ENCODE measurements at places on chromosomes 3 and 15.

- no peak for DNase-seq
Measured at GRCh38 chr3:64667887-64668581, 19.8 kb downstream of the ADAMTS9 start.

- no peak for DNase-seq
Measured at GRCh38 chr3:107562969-107563529, 40.3 kb downstream of the BBX start.

DNA sequence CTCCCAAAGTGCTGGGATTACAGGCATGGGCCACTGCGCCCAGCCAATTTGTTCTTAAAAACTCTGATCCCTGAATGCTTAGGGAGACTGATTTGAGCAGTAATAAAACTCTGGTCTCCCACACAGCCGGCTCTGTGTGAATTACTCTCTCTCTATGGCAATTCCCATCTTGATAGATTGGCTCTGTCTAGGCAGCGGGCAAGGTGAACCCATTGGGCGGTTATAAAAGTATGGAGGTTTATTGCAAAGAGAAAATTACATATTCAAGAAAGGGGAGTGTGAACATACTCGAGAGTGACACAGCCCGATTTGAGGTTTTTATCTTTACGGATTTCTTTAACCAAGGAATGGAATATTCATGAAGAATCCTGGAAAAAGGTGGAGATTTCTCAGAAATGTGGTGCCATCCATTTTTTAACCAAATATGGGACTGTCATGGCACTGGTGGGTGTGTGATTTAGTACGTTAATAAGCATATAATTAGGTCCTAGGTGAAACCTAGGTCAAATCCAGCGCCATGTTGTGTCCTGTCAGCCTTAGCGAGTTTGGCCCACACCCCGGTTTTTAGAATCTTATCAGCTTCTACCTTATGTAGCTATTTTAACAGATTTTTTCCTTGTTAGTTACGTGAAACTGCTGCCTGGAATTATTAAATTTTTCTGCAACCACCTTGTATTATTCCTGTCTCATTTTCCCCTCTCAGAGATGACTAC, 7.2 kb upstream of the GMPS start:
- no peak for DNase-seq

GRCh38 chr15:97875025-97875512, 85.4 kb upstream of the ARRDC4 start:
- no peak for DNase-seq

GRCh38 chr3:127455541-127456450, 134.7 kb downstream of the TPRA1 start:
- peak; percentile 60 for DNase-seq

- DNase-seq: no peak
Measured at GRCh38 chr15:36643551-36643950, 64.1 kb downstream of the CDIN1 start.

GRCh38 chr15:44427756-44428724, 611 bp downstream of the CTDSPL2 start:
- DNase-seq: peak; percentile 24

DNA sequence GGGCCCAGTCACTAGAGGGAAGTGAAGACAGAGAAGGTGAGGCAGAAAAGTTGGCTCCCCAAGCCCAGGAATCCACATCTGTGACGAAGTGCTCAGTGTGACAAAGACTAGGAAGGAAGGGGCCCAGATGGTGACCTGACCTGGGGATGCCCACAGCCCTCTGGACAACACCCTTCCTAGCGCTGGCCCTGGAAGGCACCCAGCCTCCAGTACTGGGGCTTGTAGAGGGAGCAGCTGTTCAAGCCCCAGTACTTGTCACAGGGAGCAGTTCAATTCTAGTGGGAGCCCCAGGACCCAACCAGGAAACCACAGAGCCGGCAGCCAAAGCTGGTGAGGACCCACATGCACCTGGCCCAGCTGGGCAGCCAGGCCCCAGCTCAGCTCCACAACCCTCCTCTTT, 190.8 kb downstream of the XXYLT1 start:
- DNase-seq: no peak

GRCh38 chr3:128803307-128803706, 76.1 kb upstream of the ACAD9 start:
- no peak for DNase-seq

DNA sequence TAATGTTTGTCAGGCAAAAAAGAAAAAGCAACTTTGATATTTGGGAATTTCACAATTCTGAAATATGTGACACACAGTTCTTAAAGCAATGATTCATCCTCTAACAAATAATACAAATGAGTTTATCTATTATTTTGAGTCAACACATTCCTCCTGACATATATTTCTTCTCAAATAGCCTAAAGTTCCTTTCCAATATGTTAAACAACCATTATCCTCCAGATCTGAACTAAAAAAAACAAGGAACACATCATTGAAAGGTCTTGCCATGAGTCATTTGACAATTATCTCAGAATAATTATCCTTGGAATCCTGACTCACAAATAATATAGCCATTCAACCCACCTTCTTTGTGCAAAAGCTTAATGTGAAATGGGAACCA, 208.7 kb upstream of the CDIN1 start:
- no peak for DNase-seq

- DNase-seq: no peak
Measured at GRCh38 chr15:77160562-77161478, 89.9 kb upstream of the TSPAN3 start.

DNA sequence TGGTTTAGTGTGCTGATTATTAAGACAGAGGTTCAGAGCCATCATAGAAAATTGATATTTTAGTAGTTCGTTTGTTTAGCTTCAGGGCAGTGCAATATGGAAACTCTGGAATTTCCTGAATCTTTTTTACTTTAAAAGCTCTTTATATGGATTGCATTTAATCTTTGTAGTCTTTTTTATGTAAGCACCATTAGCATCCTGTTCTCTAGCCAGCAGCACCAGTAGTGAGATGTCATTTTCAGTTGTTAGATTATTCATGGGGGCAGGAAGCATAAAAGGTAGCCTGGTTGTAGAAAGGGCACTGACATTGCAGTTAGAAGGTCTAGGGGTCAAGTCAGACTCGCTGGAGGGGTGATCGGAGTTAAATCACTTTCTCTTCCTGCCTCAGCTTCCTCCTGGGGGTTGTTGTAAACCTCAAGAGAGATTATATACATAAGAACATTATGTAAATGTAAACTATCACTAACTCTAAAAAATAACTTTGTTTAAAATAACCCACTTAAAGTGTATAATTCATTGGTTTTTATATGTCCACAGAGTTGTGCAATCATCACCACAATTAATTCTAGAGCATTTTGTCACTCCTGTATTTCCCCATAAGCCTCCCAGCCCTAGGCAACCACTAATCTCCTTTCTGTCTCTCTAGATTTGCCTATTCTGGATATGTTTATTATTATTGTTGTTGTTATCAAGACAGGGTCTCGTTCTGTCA, 31.4 kb upstream of the ITPKA start:
- DNase-seq: no peak

DNA sequence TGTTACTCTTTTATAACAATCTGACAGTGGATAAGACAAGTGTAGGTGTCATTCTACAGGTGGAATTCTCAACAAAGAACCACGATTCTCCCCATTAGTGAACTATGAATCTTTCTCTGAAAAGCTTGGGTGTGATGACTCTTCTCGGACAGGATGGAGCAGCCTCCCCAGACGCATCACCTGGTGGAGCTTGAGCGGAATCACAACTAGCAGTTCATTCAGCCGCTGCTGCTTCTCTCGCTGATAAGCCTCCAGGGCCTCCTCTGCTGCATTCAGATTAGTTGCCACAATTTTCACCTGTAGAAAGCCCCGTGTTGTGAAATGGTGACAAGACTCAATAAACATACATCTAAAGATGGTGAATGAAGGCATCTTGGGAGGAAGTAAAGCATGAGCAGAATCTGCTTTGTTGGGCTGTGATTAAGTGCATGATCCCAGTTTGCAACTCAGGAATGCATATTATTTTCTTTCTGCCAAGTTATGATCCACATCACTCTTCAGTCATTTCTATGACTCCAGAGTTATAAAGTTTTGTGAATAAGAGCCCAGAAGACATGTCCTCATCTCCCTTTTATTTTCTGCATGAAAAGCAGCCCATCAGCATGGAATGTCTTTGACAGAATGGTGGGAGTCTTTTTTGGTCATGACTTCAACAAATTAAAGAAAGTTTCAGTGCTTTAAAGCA, 93.6 kb downstream of the BOC start:
- no peak for DNase-seq

DNA sequence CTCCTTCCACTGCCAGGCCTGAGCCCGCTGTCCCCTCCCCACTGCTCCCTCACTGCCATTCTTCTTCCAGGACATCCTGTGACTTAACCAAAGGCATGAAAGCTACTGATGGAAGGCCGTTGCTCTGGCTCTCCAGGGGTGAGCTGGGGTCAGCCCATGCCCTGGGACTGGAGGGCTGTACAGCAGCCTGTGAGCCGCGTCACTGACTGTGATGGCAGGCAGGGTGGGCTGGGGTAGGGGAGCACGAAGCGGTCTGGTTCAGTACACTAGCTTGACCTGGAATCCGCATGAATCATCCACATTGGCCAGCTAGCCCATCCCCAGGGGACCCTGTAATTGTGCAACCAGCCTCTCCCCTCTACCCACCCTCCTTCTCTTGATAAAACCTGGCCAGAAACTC, 30.8 kb downstream of the CORO2B start:
- no peak for DNase-seq
